Stimulated activated naive CD4-positive, alpha-beta T cell (primary cell): ENCODE measurements at places on chromosomes 13 and 19.

GRCh38 chr13:95564733-95565291, 12.3 kb downstream of the CLDN10 start:
- DNase-seq: no peak

- no peak for DNase-seq
Measured at GRCh38 chr13:33617055-33617454, 200.9 kb upstream of the RFC3 start.

DNA sequence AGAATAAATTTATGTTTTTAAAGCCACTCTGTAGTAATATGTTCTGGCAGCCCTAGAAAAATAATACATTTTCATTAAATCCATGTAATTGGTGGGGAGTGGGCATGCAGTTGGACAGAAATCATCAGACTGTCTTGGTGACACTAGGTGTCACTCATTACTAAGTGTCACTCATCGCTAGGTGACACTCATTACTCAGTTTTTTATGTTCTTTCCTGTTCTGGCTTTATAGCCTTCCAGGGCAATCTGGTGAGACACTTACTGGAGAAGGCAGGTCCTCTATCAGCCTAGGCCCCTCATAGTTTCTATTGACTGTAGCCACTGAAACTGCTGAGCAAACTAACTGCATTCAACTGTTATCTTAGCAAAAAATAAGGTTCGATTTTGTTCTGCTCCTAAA, 542.1 kb downstream of the SLITRK1 start:
- no peak for DNase-seq

- no peak for DNase-seq
Measured at GRCh38 chr19:3899531-3900294, 19.2 kb downstream of the ATCAY start.

- no peak for DNase-seq
Measured at GRCh38 chr13:113882267-113882630, 18.4 kb upstream of the GAS6 start.

DNA sequence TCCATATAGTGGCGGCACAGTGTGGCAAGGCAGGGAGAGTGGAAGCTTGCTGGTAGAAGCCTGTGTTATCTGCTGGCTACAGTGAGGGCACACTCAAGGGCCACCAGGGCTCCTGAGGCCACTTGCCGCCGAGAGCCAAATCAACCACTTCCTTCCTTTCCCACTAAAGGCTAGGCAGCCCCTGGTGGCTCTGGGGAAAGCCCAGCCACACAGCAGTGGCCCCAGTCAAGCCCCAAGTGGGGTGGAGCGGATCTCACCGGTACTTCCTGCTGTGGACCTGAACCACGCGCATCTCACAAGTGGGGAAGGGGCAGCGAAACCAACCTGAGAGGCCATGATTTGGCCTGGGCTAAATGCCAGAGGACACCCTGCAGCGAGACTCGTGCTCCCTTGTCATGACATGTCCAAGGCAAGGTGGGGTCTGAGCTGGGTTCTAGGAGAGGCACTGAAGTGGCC, 21.9 kb upstream of the SLC35E1 start:
- DNase-seq: no peak

GRCh38 chr13:43544011-43544410, 242.8 kb downstream of the ENOX1 start:
- DNase-seq: no peak

GRCh38 chr13:51192348-51192747, 29.9 kb upstream of the FAM124A start:
- DNase-seq: no peak
